Hematopoietic multipotent progenitor cell treated with erythropoietin and hydrocortisone succinate and interleukin-3 and kit ligand, for 15 days (in vitro differentiated cells): ENCODE measurements at places on chromosomes 3 and 15.

- DNase-seq: no peak
These were observed 93.6 kb upstream of the CGNL1 start for GRCh38 chr15:57282686-57283085.

DNA sequence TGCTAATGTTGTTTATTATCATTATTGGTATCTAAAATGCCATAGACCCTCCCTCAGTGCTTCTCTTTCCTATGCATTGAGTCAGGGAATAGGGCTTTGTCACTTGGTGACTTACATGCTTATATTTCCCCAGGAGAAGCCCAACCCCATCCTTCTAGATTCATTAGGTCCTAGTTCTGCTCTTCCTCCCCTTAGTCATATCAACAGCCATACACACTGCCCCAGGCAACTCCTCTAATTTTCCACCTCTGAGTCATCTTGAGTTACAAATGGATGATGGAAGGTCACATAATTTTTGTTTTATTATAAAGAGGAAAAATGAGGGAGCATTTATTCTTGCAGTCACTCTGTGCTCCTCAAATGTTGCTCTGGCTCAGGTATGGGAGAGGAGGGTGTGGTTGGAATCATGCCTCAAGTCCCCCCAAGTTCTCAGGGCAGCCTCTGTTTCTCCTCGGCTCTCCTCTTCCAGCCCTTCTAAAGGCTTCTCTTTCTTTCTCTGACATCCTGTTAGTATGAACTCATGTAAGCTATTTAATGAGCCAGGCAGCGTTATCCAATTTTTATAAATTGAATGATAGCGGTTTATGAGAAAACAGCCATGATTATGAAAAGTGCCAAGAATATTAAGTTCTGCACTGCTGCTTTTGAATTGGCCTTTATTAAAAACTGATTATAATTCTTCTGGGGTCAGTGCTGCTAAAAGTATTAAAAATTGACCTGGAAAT lies 45.6 kb upstream of the FSTL1 start:
- no peak for DNase-seq

DNA sequence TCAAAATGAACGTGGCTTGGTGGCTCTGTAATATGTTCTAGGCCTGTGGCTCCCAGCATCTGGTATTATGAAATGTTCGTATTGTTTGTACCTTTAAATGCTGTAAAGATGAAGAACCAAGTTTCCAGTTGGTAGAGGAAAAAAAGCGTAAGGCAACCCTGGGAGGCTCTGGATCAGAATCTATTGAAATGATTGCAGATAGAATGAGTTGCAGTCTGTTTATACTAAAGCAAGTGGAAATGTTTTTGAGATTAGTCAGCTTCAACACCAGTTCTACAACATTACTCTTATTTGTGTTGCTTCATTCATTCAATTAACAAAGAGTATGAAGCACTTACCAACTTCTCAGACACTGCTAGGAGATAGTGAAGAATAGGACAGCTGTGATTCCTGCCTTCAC lies 5.3 kb downstream of the ARL6IP5 start:
- no peak for DNase-seq

GRCh38 chr3:128494367-128494650 lies 1.3 kb upstream of the GATA2 start:
- DNase-seq: no peak

DNA sequence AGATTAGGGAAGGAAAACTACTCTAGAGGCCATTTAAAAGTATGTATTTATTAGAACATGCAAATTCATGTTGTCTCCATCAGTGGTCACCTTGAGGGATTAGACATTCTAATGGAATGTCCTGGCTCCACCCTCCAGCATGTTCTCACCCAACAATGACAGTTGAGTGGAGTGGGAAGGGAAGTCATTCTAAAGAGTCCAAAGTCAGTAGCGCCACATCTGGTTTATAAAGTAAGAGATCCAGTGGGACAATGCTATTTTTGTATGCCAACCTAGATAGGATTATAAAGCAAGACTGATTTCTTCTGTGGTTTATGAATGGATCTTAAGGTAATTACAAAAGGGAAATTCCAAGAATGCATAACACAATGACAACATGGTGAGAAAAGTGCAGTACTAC lies 33.3 kb downstream of the SLC24A1 start:
- no peak for DNase-seq

DNA sequence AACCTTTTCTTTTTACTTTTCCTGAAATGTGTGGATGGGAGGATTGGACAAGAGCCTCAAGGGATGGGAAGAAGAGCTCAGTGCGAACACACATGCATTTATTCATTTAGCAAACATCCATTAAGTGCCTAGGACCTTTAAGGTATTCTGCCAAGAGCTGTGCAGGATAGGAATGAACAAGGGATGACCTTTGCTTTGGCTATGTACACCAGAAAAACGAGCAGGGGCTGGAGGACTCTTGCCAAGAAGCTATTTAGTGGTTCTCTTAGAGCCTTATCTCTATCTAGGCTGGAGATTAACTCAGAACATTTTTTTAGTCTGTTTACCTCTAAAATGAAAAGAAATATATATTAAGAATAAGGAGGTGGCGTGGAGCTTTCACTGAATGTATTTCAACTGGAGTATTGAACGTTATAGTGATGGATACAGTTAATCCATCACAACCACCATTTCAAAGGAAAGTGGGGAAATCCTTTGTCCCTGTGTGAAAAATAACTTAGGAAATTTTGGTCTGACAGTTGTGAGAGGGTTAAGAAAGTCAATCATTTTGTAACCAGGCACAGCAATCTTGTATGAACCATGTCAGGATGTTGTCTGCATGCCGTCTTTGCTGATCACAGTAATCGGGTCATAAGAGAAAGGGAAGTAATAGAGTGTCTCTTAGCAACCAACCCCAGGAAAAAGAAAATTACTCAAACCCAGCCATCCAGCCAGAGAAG lies 279.0 kb downstream of the LPP start:
- DNase-seq: no peak

GRCh38 chr3:173439004-173439403 lies 41.5 kb downstream of the NLGN1 start:
- no peak for DNase-seq

- no peak for DNase-seq
These were observed 19.3 kb downstream of the CCDC12 start for GRCh38 chr3:46957092-46957820.

GRCh38 chr15:58536414-58536813 lies 104.6 kb downstream of the LIPC start:
- DNase-seq: no peak

DNA sequence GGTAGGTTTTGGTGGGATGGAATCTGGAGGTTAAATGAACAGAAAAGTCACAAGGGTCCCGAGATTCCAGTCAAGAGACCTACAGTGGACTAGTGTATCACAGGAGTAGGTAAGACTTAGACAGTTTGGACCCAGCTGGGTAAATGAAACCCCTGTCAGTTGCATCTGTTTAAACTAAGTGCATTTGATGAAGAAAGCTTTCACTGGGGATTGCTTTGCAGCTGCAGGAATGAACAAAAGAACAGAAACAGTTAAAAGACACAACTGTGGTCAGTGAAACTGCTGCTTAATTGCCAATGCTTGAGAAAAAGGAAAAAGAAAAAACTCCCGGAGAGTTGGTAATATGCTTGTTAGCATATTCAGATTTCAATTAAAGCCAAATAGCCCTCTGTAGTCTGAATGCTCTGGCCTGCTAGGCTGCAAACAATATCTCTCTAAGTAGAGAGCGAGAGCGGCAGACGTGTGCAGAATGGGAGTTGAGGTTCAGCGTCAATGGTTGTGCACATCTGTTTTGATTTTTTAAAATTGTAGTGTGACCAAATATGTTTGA lies 37.1 kb downstream of the OXNAD1 start:
- no peak for DNase-seq

DNA sequence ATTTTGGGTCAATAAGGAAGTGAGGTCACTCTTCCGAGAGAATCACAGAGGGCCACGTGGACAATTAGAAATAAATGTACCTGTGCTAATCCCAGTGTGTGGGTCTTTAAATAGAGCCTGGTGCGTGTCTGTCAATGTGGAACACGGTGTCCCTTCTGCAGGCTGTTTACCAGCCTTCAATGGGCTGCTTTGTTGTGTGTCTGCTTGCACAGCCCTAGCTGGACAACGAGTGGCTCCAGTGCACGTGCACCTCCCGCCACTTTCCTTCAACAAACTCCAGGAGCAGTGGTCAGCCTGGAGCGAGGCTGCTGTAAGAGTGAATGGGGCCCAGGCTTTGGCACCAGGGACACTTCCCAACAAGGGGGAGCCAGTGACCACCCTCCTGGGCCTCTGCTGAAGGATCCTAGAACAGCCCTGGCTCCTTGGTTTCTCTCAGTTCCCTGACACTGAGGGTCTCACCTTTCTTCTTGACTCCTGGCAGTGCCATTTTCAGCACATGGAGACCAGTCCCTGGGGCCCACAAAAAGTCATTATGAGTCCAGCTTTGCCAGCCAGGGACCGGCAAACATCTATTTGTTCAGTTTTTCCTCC lies 76.1 kb downstream of the ISG20 start:
- no peak for DNase-seq

- no peak for DNase-seq
These were observed 395.3 kb downstream of the GAP43 start for GRCh38 chr3:116018646-116019045.

- no peak for DNase-seq
These were observed 2.4 kb downstream of the LMCD1 start for GRCh38 chr3:8503871-8504610.

DNA sequence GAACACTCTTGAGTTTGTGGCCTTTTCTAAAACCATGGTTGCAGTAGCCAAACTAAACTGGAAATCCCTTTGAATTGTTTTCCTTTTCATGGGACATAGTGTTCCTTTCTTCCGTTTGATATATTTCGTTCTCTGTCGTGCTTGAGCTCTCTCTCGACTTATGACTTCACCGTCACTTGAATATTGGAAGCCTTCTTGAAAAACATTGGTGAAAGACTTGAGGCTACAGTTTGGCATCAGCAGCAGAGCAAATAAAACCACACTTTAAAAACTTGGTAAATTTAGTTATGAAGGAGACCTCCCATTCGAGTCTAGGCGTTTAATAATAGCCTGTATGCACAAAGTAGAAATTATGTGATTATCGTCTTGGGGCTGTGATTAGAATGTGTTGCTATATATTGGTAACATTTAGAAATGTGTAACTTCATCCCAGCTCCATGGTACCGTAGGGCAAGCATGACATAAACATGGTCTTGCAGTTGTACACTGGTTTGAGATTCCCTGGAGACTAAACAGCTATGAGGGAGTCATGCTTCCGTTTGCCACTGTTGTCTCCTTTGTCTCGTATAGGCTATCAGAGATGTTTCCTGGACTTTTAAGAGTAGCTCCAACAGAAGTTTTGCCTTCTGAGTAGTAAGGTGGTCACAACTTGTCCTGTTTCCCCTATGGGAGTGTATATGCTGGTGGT lies 122.3 kb downstream of the PTPRG start:
- DNase-seq: no peak

- DNase-seq: no peak
These were observed 549.9 kb upstream of the DPPA4 start for GRCh38 chr3:109887293-109887692.

DNA sequence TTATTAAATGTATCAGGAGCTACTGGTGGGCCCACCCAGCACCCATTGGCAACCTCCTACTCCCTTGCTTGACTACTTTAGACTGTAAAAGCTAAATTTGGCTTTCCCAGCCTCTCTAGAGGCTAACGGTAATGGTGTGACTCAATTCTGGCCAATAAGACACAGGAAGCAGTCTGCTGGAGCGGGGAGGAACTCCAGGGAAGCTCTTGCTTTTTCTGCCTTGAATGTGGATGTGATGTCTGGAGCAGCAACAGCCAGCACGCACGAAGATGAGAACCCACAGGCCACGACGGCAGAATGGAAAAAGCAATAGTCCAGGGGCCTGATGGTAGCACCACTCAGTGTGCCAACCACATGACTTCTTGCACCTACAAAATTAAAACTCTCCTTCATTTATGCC lies 39.9 kb downstream of the RAB6B start:
- no peak for DNase-seq

DNA sequence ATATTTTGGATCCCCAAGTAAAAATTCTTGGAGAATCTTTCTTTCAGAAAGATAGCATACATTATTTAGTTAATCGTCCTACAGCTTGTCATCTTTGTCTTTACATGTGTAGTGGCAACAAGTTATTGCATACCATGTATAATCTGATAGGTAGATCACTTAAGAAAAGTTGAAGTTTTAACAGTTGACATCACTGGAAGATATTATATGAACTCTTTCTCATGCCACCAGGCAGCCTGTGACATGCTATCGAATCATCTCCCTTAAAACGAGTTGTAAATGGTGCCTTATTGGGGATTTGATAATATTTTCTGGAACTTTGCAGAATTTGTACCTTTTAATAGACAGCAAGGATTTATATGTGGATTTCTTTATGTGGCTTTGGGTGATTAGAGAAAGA lies 8.7 kb downstream of the U2SURP start:
- no peak for DNase-seq

DNA sequence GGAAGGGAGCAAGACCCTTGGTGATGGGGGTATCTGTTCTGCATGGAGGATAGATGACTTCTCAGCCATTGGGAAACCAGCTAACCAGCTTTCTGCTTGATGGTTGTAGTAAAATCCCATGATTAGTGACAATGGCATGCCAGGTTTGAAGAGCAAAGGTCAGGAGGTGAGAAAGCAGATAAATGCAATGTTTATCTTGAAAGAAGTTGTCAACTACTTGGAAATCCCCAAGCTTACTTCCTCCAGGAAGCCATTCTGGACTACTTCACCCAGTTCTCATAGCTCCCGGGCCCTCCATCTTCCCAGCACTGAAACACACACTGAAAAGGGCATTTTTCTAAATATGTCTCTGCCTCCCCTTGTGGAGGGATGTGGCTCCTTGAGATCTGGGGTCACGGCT lies 51.3 kb downstream of the SMAD3 start:
- DNase-seq: no peak
